G401 (cell line): ENCODE measurements at places on chromosomes 3 and 15.

GRCh38 chr15:92839696-92840095 is 60.4 kb upstream of the CHD2 start:
- no peak for DNase-seq

DNA sequence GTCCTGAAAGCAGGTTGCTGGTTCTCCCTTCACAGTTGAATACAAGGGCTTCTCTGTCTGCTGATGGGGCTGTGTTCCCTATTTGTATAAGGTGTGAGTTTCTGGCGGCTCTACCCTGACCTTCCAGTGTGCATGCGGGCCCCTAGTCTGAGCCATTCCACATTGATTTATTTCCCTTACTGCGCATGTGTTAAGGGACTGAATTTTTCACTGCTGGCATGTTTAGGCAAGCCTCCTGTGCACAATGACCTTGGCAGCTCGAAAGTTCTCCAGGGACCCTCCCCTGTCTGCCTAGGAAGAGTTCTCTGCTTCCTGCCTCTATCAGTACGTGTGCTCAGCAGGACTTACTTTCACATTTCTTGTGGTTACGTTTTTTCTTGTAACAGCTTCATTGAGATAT is 11.4 kb downstream of the TRAK1 start:
- DNase-seq, result no peak

DNA sequence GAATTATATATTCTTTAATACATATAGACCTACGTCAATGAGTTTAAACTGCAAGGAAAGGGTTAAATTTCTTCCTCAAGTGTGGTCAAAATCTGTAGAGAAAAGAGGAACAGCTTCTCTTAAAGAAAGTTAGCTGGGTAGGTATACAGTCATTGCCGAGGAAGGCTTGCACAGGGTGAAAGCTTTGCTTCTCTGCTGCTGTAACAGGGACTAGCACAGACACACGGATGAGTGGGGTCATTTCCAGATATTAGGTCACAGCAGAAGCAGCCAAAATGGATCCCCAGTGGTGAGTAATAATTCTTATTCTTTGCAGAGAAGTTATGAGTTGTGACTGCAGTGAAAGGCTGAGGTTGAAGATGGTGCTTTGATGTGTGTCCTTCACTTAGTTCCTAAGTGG is at the start of gene CD86:
Gene CD86 (plus strand): TSS at position 148 of the 400 bp plus-strand sequence. CDS start 128 bp downstream, at position 276.
- no peak for DNase-seq

DNA sequence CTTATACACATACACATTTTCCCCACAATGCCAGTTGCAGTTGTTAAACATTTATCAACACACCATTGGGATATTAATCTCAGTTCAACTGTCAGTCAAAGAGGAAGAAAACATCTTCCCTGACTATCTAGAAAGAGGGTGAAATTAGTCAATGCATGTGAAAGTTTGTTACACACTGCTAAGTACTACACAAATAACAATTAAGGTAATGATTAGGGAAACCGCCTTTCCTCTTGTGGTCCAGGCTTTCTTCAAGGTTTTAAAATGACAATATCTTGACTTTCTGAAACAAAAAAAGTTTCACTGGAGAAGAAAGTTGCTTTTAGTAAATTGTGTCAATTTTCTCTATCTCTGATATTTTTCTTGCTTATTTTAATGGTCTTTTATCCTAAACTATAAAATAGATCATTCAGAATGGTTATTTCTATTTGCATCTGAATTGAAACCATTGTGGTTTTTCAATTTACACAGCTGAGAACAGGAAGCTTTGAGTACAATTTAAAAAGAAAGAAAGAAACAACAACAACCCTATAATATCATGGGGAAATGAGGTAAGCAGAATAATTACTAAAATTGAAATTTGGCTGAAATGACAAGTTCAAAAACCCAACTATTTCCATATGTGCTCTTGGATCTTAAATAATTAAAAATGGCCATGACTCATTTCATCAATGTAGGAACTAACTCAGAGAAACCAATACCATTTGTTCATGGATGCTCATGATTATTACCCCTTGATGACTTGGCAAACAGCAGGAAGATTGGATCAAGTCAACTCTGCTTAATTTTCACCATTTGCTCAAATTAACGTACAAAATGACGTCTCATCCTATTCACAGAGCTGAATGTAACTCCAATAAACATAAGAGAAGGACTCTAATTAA is 31.7 kb downstream of the GPR149 start:
- DNase-seq, result no peak

GRCh38 chr15:94674296-94674695 is 442.9 kb downstream of the MCTP2 start:
- peak; percentile 2 for DNase-seq

GRCh38 chr3:44913868-44914468 is 39.6 kb downstream of the TGM4 start:
- DNase-seq, result peak; percentile 62

DNA sequence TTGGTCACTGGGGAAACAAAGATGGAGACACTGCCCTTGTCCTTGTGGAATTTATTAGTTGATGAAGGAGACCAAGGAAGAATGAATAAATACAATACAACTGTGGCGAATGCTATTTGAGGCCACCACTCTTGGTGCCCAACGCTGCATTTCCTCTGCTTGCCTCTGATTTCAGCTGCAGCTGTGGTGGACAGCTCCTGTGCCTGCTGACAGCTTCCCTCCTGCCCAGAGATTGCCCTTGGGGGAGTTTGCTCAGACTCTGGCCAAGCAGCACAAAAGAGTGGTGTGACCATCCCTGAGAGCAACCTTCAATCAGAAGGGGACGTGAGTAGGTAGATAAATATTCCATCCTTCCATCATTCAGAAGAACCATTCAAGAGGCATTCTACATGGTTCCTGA is 64.6 kb upstream of the FHIT start:
- no peak for DNase-seq

DNA sequence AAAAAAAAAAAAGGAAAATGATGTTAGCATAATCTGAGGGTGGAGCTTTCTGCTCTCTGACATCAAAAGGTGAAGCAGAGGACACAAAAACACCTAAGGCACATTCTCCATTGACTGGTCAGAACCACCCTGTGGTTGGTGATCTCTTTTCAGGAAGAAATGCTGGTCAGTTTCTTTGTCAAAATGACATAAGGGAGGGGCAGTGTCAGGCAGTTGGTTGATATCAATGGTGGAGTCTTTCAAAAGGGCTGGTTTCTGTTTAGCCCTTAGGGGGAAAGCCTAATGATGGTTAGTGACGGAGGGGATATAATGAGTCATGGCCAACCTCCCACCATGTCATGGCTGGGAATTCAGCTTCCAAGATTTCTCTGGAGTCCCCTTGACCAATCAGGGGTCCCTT is 185.9 kb upstream of the GBE1 start:
- DNase-seq, result no peak

DNA sequence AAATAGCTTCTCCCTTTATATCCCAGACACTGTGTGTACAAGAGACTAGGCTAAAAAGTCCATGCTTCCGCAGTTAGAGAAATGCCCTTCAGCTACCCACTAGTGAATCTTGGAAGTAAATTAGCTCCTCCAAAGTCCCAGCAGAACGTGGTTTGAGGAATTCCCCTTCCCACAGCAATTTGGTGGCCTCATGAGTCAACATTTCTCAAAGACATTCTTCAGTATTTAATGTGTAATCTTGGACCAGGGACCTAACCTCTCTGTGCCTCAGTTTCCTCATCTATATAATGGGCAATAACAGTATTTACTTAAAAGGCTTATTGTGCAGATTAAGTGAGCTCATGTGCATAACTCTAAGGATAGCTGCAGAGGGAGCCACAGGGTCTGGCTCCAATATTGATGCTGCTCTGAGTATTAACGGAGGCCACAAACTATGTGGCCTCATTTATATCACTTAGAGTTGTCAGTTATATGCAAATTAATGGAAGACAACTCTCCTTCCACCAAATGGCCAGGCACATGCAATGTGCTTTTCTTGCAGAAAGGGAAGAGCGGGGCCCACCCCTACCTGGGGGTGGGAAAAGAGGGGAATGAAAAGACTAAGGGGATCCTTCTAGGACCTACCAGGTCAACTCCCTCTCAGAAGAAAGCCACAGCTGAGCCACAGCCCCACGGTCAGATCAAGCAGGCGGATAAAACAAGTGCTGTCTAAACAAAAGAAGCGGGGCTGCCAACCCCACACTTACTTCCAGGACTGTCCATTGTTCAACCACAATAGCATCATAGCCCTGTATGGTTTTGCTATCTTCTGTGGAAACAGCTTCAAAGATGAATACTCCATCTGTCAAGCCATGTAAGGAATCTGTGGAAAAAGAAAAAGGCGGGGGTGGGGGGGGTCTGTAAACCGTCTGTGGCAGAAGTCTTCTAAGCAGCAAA is 92.4 kb downstream of the OXNAD1 start:
- no peak for DNase-seq

DNA sequence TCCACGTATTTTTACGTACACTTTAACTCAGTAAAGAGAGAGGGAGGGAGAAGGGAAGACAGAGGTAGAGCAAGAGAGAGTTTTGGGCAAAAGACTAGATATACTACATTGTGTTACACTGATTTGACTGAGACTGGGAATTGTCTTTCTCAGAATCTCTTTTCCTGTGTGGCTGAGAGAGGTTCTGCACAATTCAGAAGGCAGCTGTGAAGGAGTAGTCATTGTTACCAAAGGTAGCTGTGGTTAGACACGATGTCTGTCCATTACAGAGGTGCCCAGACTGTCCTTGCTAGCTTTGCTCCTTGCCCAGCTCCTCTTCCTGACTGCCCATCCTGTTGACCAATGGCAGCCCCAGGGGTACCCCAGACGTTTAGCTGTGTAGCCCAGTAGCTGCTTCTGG is 577.5 kb upstream of the CBLB start:
- no peak for DNase-seq

DNA sequence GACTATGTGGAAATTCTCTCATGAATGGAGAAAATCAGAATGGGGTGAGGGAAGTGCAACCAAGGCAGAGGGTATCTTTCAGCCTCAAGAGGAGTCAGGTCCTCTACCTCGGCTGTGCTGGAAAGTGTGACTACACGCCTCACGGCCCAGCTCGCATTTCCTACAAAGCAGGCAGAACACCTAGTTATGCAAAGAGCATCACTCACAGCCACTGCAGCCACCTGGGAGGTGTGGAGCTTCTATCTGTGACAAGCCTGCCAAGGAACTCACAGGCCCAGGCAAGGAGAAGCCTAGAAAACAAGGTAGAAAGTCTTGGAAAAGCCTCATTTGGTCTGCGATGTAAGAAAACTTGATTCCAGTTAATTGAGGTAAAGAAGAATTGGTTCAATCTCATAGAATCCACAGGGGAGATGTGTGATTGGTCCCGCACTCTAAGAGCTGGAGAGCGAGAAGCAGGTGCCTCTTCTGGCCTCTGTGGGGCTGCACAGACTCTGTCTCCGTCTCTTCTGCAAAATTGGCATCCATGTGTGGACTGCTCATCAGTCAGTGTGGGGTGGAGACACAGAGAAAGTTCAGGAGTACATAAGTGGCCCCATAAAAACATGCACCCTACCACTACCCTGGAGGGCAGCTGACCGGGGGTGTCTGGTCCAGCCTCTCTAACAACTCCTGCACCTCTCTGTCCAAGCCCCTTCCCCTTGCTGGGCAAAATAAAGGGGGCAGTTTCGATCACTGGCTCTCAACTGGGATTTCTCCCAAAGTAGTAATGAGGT is 76.8 kb downstream of the TAMM41 start:
- peak; percentile 58 for DNase-seq

GRCh38 chr3:61595826-61596225 is 34.5 kb downstream of the PTPRG start:
- no peak for DNase-seq

- no peak for DNase-seq
Measured at GRCh38 chr15:65631503-65631902, 9.8 kb downstream of the SLC24A1 start.

DNA sequence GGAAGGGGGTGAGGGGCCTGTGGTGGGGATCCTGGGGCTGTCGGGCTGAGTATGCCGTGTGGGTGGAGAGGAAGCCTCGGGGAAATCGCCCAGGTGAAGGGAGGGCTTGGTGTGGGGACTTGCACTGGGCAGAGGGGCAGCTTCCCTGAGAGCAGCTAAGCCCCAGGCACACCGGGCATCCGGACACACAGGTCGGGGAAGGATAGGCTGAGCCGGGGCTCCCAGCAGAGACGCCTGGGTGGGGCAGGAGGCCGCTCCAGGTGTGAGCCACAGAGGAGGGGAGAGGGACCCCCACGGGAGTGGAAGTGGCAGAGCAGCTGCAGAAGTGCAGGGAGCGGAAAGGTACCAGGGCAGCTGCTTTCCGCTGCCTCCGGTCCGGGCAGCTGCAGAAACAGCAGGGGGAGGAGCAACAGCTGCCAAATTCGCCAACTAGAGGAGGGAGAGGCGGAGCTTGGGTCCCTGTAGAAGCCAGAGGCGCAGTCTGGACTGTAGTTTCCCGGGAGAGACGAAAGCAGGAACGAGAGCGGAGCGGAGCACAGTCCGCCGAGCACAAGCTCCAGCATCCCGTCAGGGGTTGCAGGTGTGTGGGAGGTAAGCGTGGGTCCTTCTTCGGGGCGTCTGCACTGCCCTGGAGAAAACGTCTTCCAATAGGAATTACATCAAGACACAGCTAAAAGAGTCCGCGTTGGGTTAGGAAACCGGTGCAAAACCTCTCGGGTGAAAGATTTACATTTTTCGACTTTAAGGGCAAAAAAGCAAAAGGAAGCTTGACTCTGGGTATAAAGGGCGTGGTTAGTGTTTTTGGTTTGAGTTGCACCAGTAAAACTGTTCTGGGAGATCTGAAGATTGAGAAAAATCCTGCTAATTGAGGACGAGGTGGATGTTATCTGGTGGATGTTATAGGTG is at the start of gene SERPINI1:
Gene SERPINI1 (plus strand): TSS at position 489 of the 906 bp plus-strand sequence. CDS start 53,408 bp downstream, outside the sequence.
- DNase-seq, result peak; percentile 89

DNA sequence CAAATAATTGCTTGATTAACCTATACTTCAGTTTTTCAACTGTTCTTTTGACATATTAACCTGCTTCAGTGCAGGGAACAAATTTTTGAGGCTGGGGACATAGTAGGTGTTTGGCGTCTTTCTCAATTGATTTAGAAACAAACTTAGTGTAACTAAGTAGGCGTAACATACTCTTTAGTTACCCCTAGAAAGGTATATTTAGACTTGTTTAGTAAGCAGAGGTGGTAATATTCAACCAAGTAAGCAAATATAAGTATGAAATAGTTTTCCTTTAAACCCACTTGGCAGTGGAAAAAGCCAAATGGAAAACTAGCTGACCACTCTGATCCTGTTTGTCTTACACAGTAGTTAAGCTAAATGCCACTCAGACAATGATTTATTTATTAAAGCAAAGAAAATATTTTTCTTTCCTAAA is 113.2 kb downstream of the MBNL1 start:
- DNase-seq, result no peak

- no peak for DNase-seq
Measured at GRCh38 chr3:99434190-99434589, 204.2 kb upstream of the COL8A1 start.

- DNase-seq, result peak; percentile 6
Measured at GRCh38 chr3:57221883-57222282, 5.6 kb upstream of the APPL1 start.

- no peak for DNase-seq
Measured at GRCh38 chr3:182683858-182684257, 109.4 kb upstream of the ATP11B start.

DNA sequence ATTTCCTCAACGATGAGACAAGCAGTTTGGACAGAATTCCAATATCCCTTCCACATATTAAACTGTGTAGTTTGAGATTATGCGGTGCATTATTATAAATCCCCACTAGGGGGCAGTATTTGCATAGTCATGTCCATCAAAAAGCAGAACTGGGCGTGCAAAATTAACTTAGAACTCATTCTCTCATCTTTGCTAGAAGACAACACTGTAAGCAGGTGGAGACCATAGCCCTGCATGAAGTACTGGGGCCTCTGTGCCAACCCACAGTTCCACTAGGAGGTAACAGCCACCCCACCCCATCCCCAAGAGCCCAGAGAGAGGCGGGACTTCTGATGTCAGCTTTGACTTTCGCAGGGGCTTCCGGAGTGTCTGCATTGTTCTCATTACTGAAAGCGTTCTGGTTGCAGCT is 106.6 kb upstream of the TMC3 start:
- DNase-seq, result peak; percentile 79
